Activated CD4-positive, alpha-beta T cell treated with anti-CD3 and anti-CD28 coated beads for 36 hours (primary cell): ENCODE measurements at places on chromosomes 2 and 18.

GRCh38 chr2:219291394-219291793 lies 12.2 kb downstream of the DNAJB2 start:
- DNase-seq = no peak

DNA sequence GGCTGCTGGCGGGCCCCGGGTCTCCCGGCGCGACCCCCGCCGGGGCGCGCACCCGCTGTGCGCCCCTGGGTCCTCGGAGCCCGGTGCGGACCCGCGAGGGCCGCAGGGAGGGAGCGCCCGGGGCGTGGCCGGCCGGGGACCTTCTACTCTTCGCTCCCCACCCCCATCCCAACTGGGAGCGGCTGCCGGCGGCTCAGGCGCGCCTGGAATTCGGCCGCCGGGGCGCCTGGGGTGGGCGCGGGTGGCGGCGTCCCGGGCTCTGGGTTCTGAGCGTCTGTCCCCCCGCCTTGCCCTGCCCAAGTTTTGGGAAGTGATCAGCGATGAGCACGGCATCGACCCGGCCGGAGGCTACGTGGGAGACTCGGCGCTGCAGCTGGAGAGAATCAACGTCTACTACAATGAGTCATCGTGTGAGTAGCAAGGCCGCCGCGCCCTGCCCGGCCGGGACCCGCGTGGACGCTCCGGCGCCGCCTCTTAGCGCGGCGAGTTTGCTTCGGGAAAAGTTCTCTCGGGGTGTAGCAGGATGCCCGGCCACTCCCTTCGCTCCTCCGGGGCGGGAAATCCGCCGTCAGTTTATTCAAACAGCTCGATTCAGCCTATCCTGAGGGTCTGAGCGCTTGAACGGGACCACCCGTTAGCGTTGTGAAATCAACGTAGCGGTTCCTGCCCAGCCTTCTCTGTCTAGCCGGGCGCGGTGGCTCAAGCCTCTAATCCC lies 502 bp downstream of the TUBB6 start:
- peak; percentile 64 for DNase-seq

DNA sequence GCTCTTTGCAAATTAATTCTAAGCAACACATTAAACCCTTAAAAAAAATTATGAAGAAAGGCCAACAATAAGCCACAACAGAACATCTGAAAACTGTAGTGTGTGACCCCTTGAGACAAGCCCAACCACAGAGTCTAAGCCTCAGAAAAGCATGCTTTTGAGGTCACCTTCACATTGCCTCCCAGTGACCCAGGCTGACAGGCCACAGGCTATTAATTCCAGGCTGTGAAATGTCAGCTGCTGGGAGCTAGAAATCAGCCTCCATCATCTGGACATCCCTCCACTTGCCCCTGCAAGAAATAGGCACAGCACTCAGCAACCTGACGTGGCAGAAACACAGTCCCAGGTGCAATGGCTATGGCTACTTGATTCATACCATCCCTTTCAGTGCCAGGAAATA lies 179.4 kb upstream of the ZFP36L2 start:
- DNase-seq = no peak

DNA sequence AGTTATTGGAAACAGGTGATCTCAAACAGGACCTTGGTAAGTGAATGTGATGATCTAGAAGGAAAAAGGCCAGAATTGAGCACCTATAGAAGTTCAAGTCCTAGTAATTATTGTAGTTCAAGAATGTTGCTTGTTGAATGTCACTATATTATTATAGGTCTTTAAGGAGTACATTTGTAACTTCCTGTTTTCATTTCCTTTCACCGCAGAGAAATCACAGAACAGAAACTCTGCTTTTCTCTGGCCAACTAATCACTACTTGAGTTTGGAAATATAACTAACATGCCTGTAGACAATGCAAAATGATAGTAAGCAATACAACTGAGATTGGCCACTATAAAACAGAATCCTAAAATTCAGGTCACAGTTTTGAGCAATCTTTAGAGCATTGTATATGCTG lies 61.8 kb upstream of the EFEMP1 start:
- DNase-seq = no peak

DNA sequence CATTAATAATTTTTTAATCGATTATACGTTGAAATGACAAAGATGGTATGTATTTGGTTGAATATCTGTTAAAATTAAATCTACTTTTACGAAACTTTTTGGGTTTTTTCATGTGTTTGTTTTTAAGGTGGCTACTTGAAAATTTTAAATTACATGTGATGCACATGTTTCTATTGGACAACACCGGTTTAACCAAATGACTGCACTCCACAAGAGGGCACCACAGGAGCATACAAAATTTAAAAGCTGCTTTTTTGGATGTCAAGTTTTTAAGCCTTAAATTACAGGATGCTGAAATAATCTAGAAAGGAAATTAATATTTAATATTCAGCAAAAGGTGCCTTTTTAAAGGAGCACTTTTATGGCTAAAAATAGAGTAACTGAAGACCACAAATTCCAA lies 98.7 kb downstream of the ACVR1 start:
- peak; percentile 68 for DNase-seq

DNA sequence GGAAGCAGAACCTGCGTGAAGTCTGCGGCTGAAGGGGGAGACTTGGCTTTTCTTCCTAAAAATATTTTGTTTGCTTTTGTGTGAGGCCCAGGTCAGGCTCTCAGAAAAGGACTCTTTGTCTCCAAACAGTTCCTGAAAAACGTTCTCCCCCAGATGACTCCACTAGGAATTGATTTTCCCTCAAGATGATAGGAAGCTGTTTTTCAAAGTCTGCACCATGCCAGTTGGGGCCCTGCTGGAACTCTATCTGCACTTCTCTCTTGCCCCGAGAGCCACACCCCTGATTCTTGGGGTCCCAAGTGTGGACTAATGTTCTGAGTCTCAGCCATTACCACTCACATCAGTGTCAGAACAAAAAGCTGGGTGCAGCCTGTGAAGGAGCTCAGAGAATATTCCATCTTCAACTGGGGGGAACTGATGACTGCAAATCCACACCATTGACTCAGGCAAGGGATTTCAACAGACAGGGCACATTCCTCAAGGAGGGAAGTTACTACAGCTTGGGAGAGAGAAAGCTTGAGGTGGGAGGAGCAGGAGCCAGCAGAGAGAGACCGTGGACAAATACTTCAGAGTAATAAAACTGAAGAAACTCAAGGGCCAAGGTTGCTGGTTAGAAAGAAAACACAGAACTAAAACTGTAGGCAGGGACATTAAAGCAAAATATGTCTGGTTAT lies 768.3 kb downstream of the RNF144A start:
- DNase-seq = no peak

GRCh38 chr2:19319698-19320097 lies 38.7 kb downstream of the OSR1 start:
- no peak for DNase-seq

- DNase-seq = no peak
Observed at GRCh38 chr2:179850188-179850587, 11.2 kb downstream of the ZNF385B start.

- no peak for DNase-seq
Observed at GRCh38 chr2:107790837-107791236, 35.9 kb upstream of the RGPD4 start.

DNA sequence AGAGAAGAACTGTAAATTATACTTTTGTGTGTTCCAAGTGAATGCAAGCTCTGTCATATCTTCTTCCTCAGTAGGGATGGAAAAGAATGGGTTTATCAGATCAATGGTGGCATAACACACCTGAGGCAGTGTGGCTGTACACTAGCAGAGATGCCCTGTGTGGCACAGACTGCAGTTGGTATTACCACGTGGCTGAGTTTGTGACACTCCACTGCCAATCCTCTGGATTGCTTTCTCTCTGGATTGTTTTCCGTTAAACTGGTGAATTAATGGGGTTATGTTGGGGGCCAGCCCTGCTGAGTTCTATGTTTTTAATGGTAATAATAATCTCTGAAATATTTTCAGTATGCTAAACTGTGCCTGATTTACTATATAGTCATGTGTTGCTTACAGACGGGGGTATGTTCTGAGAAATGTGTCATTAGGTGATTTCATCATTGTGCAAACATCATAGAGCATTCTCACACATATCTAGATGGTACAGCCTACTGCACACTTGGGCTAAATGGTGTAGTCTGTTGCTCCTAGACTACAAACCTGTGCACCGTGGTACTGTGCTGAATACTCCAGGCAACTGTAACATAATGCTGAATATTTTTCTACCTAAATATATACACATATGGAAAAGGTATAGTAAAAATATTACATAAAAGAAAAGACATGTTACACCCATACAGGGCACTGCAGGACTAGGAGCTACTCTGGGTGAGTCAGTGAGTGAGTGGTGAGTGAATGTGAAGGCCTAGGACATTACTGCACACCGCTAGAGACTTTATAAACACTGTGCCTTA lies 84.7 kb upstream of the ST6GAL2 start:
- no peak for DNase-seq

- DNase-seq = no peak
Observed at GRCh38 chr2:75162259-75162658, 37.1 kb downstream of the TACR1 start.

DNA sequence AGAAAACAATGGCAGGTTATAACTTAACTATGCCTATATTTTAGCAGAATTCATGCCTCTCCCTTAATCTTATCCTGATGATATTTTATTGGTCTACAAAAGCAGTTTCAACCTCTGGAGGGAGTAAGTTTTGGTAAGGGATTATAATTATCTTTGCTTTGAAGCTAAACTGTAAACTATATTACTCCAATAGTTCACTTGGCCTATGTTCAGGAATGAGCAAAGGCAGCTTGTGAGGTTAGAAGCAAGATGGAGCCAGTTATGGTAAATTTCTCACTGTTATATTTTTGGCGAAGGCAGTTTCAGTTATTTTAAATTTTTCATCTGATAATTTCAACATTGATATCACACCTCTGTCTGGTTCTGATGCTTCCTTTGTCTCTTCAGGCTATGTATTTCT lies 192.5 kb upstream of the RGPD4 start:
- no peak for DNase-seq

- peak; percentile 40 for DNase-seq
Observed at GRCh38 chr2:216858312-216858711, 1.6 kb downstream of the TNP1 start.

- no peak for DNase-seq
Observed at GRCh38 chr2:53765767-53766166, 1.8 kb upstream of the CHAC2 start.

- no peak for DNase-seq
Observed at GRCh38 chr18:41324934-41325333, 630.1 kb upstream of the PIK3C3 start.

DNA sequence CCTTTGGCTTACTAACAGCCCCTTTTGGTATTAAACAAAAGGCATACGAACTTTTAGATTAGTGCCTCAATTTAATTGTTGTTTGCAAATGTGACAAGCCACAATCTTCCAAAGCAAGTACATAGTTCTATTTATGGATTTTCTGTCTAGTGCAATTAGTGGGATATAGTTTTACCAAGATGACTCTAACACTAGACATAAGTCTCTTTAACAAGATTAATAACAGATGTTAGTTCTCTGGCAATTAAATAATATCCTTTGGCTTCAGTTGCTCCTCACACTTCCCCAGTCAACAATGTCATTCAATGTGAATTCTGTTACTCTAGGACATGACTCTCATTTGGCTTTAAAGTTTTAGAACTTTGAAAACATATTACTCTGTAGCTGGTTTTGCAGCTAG lies 16.7 kb upstream of the MC4R start:
- no peak for DNase-seq

DNA sequence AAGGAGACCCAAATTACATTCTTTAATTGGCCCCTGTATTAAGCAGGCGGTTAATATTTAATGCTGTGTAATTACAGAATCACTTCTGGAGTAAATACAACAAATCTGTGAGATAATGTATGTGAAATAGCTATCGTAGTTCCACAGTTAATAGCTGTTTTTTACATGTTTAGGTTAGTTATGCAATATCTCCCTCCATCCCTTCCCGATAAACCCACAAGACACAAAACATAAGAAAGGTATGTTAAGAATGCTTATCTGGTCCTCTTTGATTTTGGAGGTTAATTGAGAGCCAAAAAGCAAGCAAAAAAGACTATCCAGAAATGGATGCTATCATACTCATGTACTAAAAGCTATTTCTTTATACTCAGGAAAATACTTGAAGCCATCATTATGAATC lies 49.1 kb downstream of the ZNF638 start:
- DNase-seq = no peak

GRCh38 chr2:99819766-99820165 lies 322.6 kb downstream of the AFF3 start:
- no peak for DNase-seq

- no peak for DNase-seq
Observed at GRCh38 chr18:10878703-10879102, 270.7 kb downstream of the PIEZO2 start.

GRCh38 chr2:39851651-39852110 lies 72.6 kb upstream of the THUMPD2 start:
- no peak for DNase-seq

- DNase-seq = no peak
Observed at GRCh38 chr2:140442319-140442718, 1662.1 kb upstream of the NXPH2 start.

DNA sequence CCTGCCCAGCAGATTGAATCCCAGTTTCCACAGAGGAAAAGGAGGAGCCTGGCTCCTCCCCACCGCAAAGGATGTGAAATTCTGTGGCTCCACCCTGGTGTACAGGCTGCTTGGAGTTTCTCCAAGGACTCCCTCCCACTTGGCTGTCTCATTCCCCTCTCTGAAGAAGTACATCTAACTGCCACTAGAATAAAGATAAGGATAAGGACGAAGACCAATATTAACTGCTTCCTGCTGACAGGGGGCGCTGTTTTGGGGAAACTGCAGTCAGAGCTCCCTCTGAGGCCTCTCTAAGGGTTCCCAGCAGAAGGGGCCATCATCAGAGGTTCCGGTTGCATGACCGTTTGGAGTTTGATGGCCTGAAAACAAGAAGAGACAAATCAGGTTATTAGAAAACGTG lies 790.9 kb downstream of the CPS1 start:
- DNase-seq = peak; percentile 4

GRCh38 chr18:58805467-58806187 lies 59.0 kb upstream of the ZNF532 start:
- no peak for DNase-seq

DNA sequence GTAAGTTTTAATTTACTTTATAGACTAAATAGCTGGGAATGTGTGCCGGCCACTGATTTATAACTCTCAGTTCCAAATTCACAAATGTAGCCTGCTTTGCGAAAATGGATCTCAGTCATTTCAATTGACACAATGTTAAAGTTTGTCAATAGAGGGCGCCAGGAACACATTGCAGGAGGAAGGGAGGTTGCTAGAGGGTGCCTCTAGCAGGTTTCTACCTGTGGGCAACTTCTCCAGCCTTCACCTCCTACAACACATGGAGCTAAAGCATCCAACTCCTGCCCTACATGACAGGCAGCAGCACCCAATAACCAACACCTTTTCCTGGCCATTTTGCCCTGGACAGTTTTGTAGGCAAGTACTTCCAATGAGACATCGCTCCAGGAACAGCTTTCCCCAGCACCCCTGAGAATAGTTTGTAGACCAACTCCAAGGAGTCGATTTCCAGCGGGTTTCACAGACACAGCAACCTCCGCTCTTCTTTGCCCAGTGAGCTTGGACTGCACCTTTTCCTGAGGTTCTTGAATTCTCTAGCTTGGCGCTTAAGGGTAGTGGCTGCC lies 784.8 kb upstream of the CDH2 start:
- no peak for DNase-seq

- no peak for DNase-seq
Observed at GRCh38 chr2:85925216-85925671, 36.5 kb upstream of the ST3GAL5 start.
